ENCODE measurements at places on chromosomes 12 and 14. TPM values are rescaled to one million over a fixed set of nuclear protein-coding genes. Genes with fewer than 3 reads are reported as not detected.

Gene C14orf39
- not detected for total RNA-seq

Gene VCPKMT
- total RNA-seq: 6.1 TPM

Gene SPIC
- not detected for total RNA-seq

Gene KLRB1
- total RNA-seq: not detected

Gene DLK1
- total RNA-seq: not detected

Gene KRT85
- not detected for total RNA-seq

Gene BMP4
- 20.0 TPM for total RNA-seq

Gene CLEC9A
- not detected for total RNA-seq

Gene SYCP3
- 0.33 TPM for total RNA-seq

Gene MMP14
- 445 TPM for total RNA-seq

Gene BLTP3B
- 41.7 TPM for total RNA-seq

Gene C12orf54
- not detected for total RNA-seq
